ENCODE measurements at places on chromosomes 5 and 9. TPM values are rescaled to one million over a fixed set of nuclear protein-coding genes. Genes with fewer than 3 reads are reported as not detected.

The IQGAP2 gene
- 8.3 TPM for total RNA-seq

The MACIR gene
- total RNA-seq, result 14.6 TPM

The MYO10 gene
- 126 TPM for total RNA-seq

The TRIM36 gene
- 0.74 TPM for total RNA-seq

The HTR1A gene
- not detected for total RNA-seq

The ENTREP1 gene
- 3.5 TPM for total RNA-seq

The FGF10 gene
- not detected for total RNA-seq

The CCDC192 gene
- not detected for total RNA-seq

The CDC42SE2 gene
- 47.0 TPM for total RNA-seq

The OR2K2 gene
- not detected for total RNA-seq

The JAK2 gene
- 9.8 TPM for total RNA-seq

The GARIN3 gene
- not detected for total RNA-seq

The LSM11 gene
- 12.1 TPM for total RNA-seq

The PCDHA9 gene
- not detected for total RNA-seq

The GABRA1 gene
- total RNA-seq, result not detected

The CCL21 gene
- total RNA-seq, result not detected

The CSF2 gene
- not detected for total RNA-seq

The ROR2 gene
- not detected for total RNA-seq

The PCDHB14 gene
- 0.78 TPM for total RNA-seq

The C1QTNF2 gene
- 0.11 TPM for total RNA-seq

The CARTPT gene
- not detected for total RNA-seq

The PCDHB7 gene
- 0.40 TPM for total RNA-seq

The CDH10 gene
- 0.07 TPM for total RNA-seq

The CCL19 gene
- total RNA-seq, result not detected

The POLE3 gene
- 52.6 TPM for total RNA-seq

The C5orf52 gene
- not detected for total RNA-seq

The SVEP1 gene
- 0.46 TPM for total RNA-seq
